Testis (tissue), 5 donors: ENCODE measurements at places on chromosomes 1 and 21. TPM values are rescaled to one million over a fixed set of nuclear protein-coding genes. Genes with fewer than 3 reads are reported as not detected.
A peak's percentile ranks its signal among the peaks of the same experiment; 100 is the strongest.

DNA sequence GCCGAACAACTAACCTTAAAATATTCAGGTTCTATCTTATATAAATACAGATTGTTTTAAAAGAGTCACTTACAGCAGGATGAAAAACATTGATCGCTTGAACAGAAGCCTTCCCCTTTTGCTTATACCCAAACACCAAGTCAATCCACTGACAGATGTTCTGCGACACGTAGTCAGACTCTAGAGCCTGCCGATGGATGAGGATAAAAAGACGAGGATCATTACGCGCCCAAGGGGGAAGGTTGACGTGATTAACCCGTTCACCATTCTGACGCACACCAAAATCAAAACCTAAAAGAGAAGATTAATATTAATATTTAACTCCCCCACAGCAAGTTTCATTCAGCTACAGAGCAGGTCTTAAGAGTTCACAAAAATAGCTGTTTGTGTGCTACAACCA is 59.4 kb upstream of the GNG4 start:
- DNase-seq, result no peak

DNA sequence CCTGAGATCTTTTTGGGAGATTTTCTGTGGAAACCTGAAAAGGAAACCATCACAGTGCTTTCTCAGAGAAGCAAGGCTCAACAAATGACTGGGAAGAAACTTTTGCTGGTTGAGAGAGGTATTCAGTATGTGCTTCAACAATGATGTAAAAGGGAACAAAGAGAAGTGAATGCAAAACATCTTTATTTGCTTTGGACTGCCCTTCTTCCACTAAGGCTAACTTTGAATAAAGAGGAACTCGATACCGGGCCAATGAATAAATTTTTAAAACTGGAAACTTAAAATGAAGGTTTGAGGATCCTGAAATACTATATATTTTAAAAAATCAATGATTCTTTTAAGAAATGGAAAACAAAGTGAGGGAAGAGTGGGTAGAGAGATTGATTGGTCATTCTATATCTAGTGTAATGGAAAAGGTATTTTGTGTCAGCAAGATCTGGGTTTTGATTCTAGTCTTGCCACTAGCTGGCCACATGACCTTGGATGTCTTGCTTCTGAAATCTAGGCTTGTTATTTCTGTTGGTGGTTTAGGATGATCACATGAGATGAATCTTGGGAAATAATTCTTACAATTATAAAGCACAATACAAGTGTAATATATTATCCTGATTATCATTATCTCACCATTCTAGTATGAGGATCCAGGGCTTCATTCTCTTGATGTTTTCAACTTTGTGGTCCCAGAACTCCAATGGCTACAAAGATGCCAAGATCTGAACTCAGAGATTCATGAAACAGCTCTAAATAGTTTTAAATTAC is 34.6 kb upstream of the APOBEC4 start:
- no peak for DNase-seq

- DNase-seq, result peak; percentile 68
Observed at GRCh38 chr1:47189844-47190508, at the start of gene PDZK1IP1. TSS of gene PDZK1IP1 (minus strand) at chr1:47190036. CDS start at chr1:47189932, 104 bp downstream.

DNA sequence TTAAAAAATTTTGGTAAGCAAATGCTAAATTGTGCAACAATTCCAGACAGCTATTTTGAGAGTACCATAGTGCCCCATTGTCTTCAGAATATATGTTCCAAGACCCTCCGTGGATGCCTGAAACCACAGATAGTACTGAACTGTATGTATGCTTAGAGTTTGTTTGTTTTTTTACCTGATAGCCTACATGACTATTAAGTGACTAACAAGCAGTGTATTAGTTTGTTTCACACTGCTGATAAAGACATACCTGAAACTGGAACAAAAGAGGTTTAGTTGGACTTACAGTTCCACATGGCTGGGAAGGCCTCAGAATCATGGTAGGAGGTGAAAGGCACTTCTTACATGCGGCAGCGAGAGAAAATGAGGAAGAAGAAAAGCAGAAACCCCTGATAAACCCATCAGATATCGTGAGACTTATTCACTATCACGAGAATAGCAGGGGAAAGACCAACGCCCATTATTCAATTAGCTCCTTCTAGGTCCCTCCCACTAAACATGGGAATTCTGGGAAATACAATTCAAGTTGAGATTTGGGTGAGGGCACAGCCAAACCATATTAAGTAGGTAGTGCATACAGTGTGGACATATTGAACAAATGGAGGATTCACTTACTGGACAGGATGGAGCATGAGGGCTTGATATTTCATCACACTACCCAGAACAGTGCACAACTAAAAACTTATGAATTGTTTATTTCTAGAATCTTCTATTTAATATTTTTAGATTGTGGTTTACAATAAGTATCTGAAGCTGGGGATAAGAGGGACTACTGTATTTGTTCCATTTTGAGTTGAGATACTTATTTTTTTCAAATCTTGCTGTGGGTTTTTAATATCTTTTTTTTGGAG is 78.5 kb downstream of the LHX9 start:
- DNase-seq, result no peak

- peak; percentile 63 for DNase-seq
Observed at GRCh38 chr1:118148034-118148433, 37.0 kb downstream of the SPAG17 start.

DNA sequence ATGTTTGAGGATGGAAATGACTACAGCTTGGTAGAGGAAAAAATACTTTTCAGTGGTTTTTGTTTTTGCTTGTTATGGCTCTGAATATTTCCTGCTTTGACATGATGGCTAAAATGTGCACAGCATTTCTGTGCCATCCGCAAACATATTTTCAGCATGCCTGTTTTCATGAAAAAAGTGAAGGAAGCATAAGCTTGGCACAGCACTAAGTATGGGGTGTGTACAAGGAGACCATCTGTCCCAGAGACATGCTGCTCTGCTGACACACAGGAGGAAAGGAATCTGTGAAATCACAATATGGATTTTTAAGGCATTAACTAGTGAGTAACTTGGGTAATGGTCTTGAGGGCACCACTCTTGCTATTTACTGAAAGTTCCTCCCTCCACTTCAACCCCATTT is 595.5 kb downstream of the RWDD3 start:
- DNase-seq, result no peak

GRCh38 chr1:117534995-117535467 is 70.8 kb upstream of the TENT5C start:
- peak; percentile 37 for DNase-seq

The FOXO6 gene
- 4.5 TPM for total RNA-seq

The ADCY10 gene
- total RNA-seq, result 9.4 TPM

The ERMAP gene
- total RNA-seq, result 14.0 TPM

The ATP6V0B gene
- total RNA-seq, result 222 TPM
